IMR-90 (cell line): ENCODE measurements at places on chromosomes 5 and 9. TPM values are rescaled to one million over a fixed set of nuclear protein-coding genes. Genes with fewer than 3 reads are reported as not detected.

PCDHA1 gene
- total RNA-seq = under 0.01 TPM in 1 of 2 replicates, not detected in the other

BAAT gene
- total RNA-seq = under 0.01 TPM in 1 of 2 replicates, not detected in the other

ARL15 gene
- 19.2 TPM in 2 replicates for total RNA-seq

TAF1L gene
- under 0.01 TPM in 1 of 2 replicates, not detected in the other for total RNA-seq

FREM1 gene
- under 0.01 TPM in 1 of 2 replicates, not detected in the other for total RNA-seq

ZNF354C gene
- total RNA-seq = 5.6 and 7.2 TPM in 2 replicates

ZBTB34 gene
- 2.7 and 3.9 TPM in 2 replicates for total RNA-seq

KIF12 gene
- total RNA-seq = not detected in 2 replicates
